ENCODE measurements at places on chromosomes 11 and 22. TPM values are rescaled to one million over a fixed set of nuclear protein-coding genes. Genes with fewer than 3 reads are reported as not detected.

GRCh38 chr22:45212306-45212709, 28.4 kb downstream of the KIAA0930 start:
- DNase-seq: peak; percentile 96

SLC35F2 gene
- 16.9 TPM for total RNA-seq

ART1 gene
- not detected for total RNA-seq

OR4D5 gene
- total RNA-seq: not detected
